Mesothelial cell of epicardium (in vitro differentiated cells): ENCODE measurements at places on chromosomes 2 and 18.
A peak's percentile ranks its signal among the peaks of the same experiment; 100 is the strongest.

DNA sequence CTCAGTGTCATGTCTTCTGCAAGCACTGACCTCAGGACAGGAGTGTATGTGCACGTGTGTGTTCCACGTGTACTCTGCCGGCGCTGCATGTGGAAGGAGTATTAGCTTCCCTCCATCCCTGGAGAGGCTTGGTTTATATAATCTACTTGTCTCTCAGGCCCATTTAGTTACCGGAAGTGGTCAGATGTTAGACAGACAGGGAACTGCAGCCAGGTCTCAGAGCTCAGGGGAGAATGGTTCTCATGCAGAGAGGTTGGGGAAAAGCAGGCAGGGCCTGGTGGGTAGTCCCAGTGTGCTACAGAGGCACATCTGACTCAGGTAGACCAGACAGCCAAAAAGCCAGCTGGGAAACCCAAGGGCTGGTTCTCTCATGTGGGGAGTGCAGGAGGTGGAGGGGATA is 167.9 kb downstream of the CTIF start:
- DNase-seq, result no peak

GRCh38 chr2:29109246-29109645 is 6.0 kb upstream of the CLIP4 start:
- DNase-seq, result no peak

DNA sequence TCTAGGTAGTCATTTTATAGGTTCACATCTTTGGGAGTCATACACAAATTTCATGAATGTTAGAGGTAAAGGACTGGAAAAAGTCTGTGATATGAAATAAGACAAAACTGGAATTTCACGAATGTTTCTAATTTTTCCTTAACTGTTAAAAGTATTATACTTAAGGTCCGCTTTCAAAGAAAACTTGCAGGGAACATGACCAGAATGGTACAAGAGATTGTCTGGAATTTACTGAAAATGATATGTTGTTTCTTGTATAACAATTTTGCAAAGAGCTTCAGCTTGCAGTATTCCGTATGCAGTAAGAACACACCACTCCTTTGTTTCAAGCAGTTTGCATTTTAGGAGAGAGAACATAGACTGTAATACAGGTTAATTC is 1.6 kb downstream of the DDX1 start:
- no peak for DNase-seq

- no peak for DNase-seq
Measured at GRCh38 chr2:821546-821945, 129.1 kb upstream of the SNTG2 start.

GRCh38 chr2:9188823-9189222 is 17.8 kb upstream of the ASAP2 start:
- no peak for DNase-seq

- no peak for DNase-seq
Measured at GRCh38 chr2:96325884-96326255, 753 bp downstream of the ITPRIPL1 start.

- peak; percentile 63 for DNase-seq
Measured at GRCh38 chr2:149313512-149313972, 16.8 kb upstream of the LYPD6 start.

GRCh38 chr18:36451454-36452251 is 154.1 kb downstream of the FHOD3 start:
- no peak for DNase-seq

- no peak for DNase-seq
Measured at GRCh38 chr2:36147670-36148390, 207.7 kb upstream of the CRIM1 start.

DNA sequence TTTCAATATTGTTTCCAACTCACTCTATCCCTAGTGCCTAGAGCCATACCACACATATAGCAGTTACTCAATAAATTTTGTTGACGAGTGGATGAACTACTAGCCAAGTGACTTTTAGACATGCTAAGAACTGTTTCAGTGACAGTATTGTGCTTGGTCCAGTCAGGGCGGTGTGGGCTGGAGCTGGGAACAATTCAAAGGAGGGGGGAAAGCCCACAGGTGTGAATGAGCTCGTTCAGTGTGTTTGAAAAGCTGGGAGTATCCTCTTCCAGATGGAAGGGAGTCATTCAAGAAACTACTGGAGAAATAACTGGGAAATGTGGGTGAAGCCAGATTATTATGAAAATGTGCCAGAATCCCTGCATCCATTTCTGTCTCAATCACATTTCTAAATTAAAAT is 1.7 kb upstream of the SERPINE2 start:
- DNase-seq, result no peak

DNA sequence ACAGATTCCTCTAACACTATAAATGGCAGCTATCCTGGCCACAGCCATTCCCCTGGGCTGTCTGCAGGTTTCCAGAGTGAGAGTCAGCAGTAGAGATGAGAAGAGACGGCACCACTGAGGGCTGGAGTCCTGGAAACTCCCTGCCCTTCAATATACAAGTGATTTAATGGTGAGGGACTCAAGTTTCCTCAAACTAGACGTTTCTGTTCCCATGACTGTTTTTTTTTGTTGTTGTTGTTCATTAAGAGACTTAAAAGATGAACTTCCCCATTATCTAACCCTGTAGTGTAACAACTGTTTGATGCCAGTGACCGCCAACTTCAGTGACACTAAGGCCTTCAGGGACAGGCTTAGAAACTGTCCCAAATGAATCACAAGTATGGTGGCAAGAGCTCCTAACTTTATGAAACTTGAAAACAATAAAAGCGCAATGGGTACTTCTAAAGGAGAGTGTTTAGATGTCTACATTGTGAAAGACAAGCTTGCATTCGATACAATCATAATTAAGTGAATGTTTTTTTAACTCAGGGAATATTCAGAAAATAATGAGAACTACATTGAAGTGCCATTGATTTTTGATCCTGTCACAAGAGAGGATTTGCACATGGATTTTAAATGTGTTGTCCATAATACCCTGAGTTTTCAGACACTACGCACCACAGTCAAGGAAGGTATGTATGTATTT is 34.0 kb downstream of the IL1R2 start:
- no peak for DNase-seq

DNA sequence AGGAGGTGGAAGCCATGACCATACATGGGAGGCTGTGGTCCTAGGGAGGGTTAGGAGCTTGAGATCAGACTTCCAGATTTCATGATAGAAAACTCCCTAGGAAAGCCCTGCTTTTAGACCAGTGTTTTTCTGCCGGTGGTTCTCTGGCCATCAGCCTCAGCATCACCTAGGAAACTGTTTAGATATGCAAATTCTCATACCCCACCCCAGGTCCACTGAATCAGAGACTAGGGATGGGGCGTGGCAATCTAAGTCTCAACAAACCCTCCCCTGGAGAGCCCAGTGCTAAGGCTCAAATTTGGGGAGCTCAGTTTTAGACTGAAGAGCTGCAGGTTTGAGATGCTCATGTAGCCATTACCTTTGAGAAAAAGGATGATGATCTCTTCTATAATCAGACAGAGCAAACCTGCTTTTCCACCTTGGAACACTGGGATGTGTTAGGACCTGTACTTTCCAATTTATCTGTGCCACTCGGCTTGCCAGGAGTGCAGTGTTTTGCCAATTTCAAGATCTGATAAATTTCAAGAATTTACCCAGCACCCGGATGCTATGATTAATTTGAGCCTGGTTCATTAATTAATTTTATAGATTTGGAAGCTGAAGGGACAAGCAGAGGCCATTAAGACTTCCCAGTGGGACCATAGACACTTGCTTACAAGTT is 31.5 kb upstream of the LYPD6B start:
- DNase-seq, result no peak

DNA sequence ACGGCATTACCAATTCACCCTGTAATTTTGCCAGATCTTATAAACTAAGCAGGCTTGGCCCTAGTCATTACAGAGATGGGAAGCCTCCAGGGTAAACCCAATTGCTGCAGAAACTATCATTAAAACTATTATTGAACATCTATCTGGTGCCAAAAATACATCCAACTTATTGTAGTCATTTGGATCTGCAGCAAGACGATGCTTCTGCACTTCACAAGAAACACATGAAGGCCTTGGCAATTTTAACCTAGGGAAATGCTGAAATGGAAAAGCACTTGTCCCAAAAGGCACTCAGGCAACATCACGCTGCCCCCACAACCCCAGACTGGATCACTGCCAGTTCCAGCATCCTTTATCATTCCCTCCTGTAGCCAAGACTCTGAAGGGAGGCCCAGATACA is 85.3 kb upstream of the ACVR2A start:
- no peak for DNase-seq

DNA sequence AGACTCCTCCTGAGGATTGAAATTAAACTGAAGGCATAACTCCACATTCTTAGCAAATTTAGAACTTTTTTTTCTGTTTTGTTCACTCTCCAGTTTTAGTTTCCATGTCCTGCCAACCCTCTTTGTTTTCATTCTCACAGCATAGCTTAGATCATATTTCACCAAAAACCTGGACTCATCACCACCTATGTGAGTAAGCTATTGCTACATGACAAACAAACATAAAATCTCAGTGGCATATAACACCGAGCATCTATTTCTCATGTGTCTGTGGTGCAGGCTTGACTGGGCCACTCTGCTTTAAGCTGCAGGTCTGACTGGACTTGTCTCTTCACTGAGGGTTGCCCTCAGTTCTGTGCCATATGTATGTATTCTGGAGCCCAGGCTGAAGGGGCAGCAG is 385.2 kb downstream of the ARHGAP15 start:
- no peak for DNase-seq

DNA sequence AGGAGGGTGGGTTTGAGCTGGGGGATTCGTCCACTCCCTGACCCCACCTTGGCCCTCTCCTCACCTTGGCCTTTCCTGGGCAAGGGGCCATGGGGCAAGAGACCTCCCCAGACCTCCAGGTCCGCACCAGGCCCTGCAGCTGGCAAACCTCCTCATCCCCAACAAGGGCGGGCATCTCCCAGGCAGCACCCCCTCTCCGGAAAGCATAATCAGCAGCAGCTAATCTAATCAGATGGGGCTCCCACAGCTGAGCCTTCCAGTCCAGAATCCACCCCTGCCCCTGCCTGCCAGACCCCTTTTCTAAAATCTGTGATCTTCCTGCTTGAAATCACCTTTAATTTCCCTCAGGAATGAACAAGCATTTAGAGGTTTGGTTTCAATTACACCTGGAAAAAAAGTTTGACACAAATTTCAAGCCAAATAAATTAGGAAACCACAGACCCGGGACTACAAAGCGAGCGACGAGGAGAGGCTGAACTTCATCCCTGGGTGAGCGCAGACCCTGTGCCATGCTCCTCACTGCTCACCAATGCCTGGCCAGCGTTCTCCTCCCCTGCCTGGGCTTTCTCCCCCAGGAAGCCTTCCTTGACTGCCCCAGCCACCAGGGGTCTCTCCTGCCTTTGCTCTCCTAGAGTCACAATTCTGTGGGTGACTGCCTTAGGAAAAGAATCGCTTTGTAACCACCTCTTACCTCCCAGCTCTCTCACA is 143.0 kb upstream of the MYCN start:
- DNase-seq, result no peak
